GM19239 (cell line): ENCODE measurements at places on chromosomes 6 and 20.

- no peak for DNase-seq
Observed at GRCh38 chr6:8336406-8337057, 98.8 kb downstream of the SLC35B3 start.

- peak; percentile 41 for DNase-seq
Observed at GRCh38 chr6:157982102-157982562, 469 bp downstream of the SYNJ2 start.

- DNase-seq: no peak
Observed at GRCh38 chr6:152952866-152953509, 29.9 kb downstream of the FBXO5 start.

- no peak for DNase-seq
Observed at GRCh38 chr6:170290296-170291128, at the start of gene DLL1. Gene DLL1 (minus strand): TSS chr6:170291078. CDS start chr6:170290139, 939 bp downstream.

GRCh38 chr20:20520776-20521175 lies 152.9 kb downstream of the INSM1 start:
- DNase-seq: no peak

DNA sequence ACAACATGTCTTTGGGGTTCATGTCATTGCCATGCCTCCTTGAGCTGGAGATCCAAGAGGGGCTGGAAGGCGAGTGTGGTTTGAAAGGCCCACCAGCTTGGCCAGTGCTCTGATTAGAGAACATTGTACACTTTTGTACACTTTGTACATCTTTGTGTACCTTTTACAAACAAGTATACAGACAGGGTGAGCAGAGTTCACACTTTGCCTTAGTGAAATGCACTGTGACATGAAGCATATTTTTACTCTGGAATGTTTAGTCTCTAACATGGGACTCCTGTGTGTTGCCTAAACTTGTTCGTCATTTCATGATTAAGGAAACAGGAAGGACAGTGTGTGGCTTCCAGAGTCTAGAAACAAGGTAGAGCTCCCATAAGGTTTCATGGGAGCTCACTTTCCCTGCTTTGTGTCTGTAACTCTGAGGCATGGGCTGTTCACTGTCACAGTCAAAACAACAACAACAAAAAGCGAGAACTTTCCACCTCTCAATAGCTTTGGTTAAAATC lies 225.8 kb upstream of the SOX4 start:
- DNase-seq: no peak

- DNase-seq: no peak
Observed at GRCh38 chr6:162699961-162700360, 27.6 kb downstream of the PRKN start.

DNA sequence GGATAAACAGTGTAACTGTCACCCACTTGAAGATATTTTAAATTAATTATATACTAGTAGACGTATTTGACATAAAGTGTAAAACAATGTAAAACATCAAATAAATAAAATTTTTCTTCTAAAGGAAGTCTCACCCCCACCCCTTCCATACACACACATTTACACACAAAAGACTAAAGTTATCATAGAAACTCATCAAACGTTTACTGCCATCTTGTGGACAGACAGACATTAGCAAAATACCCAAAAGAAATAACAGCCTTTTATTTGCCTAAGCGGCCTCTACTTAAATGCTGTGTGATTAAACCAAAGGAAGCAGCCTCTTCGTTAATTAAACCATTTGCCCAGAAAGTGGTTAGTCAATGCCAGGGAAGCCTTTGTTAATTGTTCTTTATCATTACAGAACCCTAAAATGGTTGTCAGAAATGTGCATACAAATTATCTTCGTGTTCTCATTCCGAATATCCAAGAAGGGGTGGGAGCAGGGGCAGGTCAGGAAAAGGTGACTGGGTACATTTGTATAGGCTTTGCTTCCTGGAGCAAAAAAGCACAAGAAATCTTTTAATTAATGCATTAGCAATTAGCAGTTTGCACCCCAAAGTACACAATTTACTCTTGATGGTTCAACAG lies 176.2 kb upstream of the SASH1 start:
- no peak for DNase-seq

DNA sequence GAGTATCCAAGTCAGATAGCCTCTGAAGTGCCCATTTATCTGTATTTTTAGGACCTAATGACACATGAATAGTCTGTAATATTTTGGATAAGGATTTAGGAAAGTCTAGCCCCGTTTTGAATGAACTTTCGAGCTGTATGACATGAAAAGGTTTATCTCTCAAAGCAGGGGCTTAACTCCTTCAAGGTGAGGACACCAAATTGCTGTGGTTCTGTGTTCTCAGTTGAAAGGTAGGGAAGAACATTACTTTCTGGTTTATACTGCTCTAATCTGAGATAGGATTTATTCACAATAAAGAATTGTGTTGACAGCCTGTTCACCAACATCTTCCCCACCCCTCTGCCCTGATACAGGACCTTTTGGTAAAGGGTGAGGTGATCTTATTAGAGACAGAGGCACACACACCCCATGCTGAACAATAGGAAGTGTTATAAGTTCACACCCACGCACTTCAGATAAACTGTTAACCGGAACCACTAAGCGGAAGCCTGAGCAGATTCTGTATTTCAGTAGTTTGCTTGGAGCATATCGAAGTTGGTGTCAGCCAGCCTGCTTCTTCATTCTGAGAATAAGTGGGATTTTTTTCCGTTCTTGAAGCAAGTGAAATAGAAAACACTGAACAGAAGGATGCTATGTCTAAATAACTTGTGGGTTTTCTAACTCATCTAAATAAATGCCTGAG lies 223.3 kb downstream of the TMEM242 start:
- peak; percentile 39 for DNase-seq

GRCh38 chr6:20058912-20059311 lies 153.4 kb downstream of the MBOAT1 start:
- no peak for DNase-seq

DNA sequence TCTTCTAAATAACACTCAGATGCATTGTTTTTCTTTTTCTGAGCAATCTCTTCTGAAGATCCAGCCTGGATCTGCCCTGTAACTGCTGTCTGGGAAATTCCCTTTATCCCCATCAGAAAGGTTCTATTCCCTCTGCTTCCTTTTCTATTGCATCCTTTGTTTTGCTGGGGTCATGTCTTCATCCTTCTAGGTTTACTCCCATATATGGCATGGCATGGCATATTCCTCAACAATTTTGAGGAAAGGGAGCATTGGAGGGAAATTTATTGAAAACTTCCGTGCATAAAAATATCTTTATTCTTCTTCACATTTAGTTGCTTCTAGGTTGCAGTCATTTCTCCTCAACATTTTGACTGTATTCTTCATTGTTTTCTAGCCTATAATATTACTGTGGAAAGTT lies 47.2 kb downstream of the ADGRF1 start:
- no peak for DNase-seq

DNA sequence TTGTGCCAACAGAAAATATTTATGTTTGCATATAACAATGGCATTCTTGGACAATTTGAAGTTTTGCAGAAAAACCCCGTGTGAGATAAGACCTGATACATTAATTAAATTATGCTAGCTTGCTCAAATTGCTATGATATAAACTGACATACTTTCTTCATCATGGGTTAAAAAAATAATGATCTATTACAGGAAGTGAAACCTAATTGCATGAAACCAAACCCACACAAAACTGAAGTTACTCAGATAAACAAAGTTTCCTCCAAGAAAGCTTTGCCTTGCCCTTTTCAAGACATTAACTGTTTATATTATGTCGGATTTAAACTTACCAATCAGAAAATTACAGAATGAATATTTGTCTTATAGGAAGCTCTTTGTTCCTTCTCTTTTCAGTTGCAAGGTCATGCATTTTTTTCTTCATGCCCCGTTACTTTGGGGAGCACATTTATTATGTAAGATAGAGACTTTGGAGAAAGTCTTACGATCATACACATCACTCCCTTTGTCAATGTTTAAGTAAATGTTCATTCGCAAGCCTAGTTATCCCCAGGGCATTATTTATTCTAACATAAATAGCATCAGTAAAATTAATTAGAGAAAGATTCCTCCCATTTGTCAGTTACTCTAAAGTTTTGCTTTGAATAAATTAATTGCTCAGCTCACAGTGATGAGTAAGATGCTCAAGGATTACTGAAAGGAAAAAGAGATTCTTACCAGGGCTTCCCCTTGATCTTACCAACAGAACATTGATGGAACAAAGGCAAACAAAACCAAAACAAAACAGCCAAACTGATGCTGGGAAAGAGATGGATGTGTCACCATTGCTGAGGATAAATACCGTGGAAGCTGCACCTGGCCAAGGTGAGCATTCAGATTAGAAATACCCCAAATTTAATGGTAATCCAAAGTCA lies 14.8 kb upstream of the TMEM244 start:
- no peak for DNase-seq

- DNase-seq: no peak
Observed at GRCh38 chr20:17480696-17481095, 50.5 kb downstream of the BFSP1 start.

- DNase-seq: no peak
Observed at GRCh38 chr6:65566117-65566516, 140.9 kb downstream of the EYS start.
